Karpas-422 (cell line): ENCODE measurements at places on chromosomes 4 and X. TPM values are rescaled to one million over a fixed set of nuclear protein-coding genes. Genes with fewer than 3 reads are reported as not detected.

Gene GPAT3
- total RNA-seq = not detected in 2 replicates

GRCh38 chr4:88275516-88275915, 8.8 kb downstream of the PPM1K start:
- peak overlapping the region; percentile 97 for H3K27ac ChIP-seq
- H3K27me3 ChIP-seq = no peaks in the 10 kb centered on the region
- H3K4me1 ChIP-seq = peaks cover 69% of the 10 kb centered on the region
- peak; percentile 81 for DNase-seq
- H3K4me3 ChIP-seq = peak overlapping the region; percentile 35

DNA sequence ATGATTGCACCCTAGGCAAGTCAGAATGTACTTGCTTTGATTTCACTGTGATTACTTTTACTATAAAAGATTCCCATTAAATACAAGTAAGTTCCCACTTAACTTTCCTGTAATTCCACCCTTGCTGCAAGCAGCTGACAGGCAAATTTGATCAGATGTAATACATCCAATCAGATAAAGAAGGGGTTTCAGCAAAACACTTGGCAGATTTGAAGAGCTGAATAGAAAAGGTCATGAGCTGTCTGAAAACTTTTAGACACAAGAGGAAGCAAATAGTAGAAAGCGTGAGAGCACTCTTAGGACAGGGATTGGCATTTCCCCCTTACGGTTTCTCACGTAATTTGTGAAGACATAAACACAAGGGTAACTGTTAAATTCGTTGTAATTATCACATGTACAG, 22.8 kb downstream of the HSD17B13 start:
- H3K36me3 ChIP-seq = no peaks in the 10 kb centered on the region
- H3K27me3 ChIP-seq = no peaks in the 10 kb centered on the region
- no peak for DNase-seq
- H3K4me1 ChIP-seq = no peaks in the 10 kb centered on the region

DNA sequence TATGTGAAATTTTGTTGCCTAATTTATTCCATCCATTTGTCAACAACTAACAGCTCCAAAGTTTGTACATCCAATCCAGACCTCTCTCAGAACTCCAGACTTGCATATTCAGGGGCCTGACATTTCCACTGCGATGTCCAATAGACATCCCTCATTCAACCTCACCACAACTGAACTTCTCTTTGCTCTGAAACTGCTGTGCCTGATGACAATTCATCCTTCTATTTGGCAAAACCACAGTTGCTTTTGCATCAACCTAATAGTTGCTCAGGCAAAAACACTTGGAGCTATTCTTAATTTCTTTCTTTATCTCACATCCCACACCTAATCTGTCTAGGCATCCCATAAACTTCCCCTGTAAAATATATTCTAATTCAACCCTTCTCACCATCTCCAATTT, 56.5 kb downstream of the ANTXR2 start:
- no peaks in the 10 kb centered on the region for H3K27me3 ChIP-seq
- no peak overlapping the region for H3K4me3 ChIP-seq
- no peak for DNase-seq
- H3K4me1 ChIP-seq = no peaks in the 10 kb centered on the region
- no peaks in the 10 kb centered on the region for H3K36me3 ChIP-seq

Gene FAM9B
- not detected in 2 replicates for total RNA-seq

Gene USO1
- total RNA-seq = 20.2 and 26.2 TPM in 2 replicates

DNA sequence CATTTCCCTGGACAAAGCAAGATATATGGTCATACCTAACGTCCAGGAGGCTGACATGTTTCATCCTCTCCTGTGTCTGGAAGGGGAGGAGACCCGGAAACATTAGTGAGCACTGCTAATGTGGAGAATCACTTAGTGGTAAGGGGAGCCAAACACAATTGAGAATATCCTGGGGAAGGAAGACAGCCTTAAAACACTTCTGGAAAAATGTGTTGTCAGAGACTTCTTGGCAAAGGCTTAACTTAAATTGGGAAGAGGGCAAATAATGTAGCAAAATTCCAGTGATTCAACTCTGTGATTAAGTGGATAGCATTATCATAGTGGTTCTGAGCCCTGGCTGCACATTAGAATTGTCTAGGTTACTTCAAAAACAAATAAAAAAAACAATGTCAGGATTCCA, 39.5 kb downstream of the SPARCL1 start:
- H3K4me3 ChIP-seq = no peak overlapping the region
- H3K36me3 ChIP-seq = no peaks in the 10 kb centered on the region; the same call in 1 of the 2 replicates
- H3K27me3 ChIP-seq = no peaks in the 10 kb centered on the region
- DNase-seq = no peak
- H3K27ac ChIP-seq = no peak overlapping the region
- H3K4me1 ChIP-seq = peaks cover 7% of the 10 kb centered on the region

DNA sequence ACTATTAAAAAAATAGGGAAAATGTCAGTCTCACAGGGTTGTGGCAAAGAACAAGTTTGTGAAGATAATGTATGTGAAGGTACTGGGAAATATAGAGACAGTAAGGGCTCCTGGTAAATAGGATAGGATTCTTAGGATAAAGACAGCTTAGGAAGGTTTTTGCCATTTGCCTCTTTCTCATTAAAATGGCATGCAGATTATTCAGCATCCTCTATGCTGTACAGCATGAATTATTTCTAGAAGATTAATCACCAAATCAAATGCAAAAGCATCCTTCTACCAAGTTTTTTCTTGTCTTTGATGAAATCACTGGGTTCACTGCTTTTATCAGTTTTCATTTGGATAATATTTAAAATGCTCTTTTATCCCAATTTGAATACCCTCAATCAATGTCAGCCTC, 142.8 kb downstream of the NDST3 start:
- no peaks in the 10 kb centered on the region for H3K36me3 ChIP-seq
- no peaks in the 10 kb centered on the region for H3K4me1 ChIP-seq
- no peaks in the 10 kb centered on the region; the same call in 1 of the 2 replicates for H3K27me3 ChIP-seq
- H3K4me3 ChIP-seq = no peak overlapping the region
- no peak for DNase-seq

DNA sequence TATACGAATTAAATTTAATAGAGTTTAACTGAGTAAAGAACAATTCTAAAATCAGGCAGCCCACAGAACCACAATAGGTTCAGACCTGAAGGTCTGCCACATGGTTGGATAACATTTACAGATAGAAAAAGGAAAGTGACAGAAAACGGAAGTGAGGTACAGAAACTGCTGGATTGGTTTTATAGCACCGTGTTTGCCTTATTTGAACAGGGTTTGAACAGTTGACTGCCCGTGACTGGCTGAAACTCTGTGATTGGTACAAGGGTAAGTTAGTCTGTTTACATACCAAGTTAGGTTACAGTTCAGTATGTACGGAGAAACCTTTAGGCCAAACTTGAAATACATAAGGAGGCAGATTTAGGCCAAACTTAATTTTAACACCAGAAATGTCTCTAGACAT, 64.1 kb upstream of the ATXN3L start:
- peak; percentile 75 for DNase-seq
- H3K27ac ChIP-seq = peak overlapping the region; percentile 54
- no peaks in the 10 kb centered on the region for H3K27me3 ChIP-seq
- H3K36me3 ChIP-seq = no peaks in the 10 kb centered on the region
- peaks cover 14% of the 10 kb centered on the region for H3K4me1 ChIP-seq
- 0 out of 2 replicates have a peak overlapping the region, but pooled peaks have one; percentile 19 for H3K4me3 ChIP-seq

Gene GASK1B
- total RNA-seq = not detected in 2 replicates

DNA sequence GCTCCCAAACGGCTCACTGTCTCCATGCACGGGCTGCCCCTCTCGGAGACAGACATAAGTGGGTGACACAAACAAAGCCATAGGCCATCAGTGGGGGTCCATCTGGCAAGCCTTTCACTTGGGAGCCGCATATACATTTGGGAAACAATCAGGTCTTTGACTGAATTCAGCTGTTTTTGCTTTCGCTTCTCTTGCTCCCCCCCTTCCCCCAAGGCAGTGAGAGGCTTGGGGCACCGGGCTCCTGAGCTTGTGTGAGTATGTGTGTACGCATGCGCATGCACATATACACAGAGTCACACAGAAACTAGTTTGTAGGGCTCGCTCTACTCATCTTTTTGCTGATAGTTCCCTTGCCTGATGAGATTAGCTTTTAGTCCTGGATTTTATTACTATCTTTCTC, 284.4 kb downstream of the AFF2 start:
- H3K27me3 ChIP-seq = no peaks in the 10 kb centered on the region
- H3K27ac ChIP-seq = peak overlapping the region; percentile 52
- peaks cover 54% of the 10 kb centered on the region for H3K4me1 ChIP-seq
- peak; percentile 71 for DNase-seq
- no peaks in the 10 kb centered on the region for H3K36me3 ChIP-seq
- H3K4me3 ChIP-seq = peak overlapping the region; percentile 25; the same call in 1 of the 2 replicates
